Adipose tissue (tissue), 3 donors: ENCODE measurements at places on chromosomes 3 and 15. TPM values are rescaled to one million over a fixed set of nuclear protein-coding genes. Genes with fewer than 3 reads are reported as not detected.

Gene SOX14
- polyA plus RNA-seq: not detected

Gene CCR8
- not detected for polyA plus RNA-seq

Gene EOMES
- 0.18 TPM for polyA plus RNA-seq

Gene HCLS1
- polyA plus RNA-seq: 47.8 TPM

Gene PARL
- 47.5 TPM for polyA plus RNA-seq

Gene CLN6
- 15.7 TPM for polyA plus RNA-seq

Gene TRAIP
- 1.0 TPM for polyA plus RNA-seq

Gene RTP3
- polyA plus RNA-seq: not detected

Gene KBTBD13
- 0.03 TPM for polyA plus RNA-seq

Gene CD276
- 20.6 TPM for polyA plus RNA-seq

Gene IGF2BP2
- polyA plus RNA-seq: 4.3 TPM
